ENCODE measurements at places on chromosomes 7 and 10. TPM values are rescaled to one million over a fixed set of nuclear protein-coding genes. Genes with fewer than 3 reads are reported as not detected.

- H3K27ac ChIP-seq: no peak overlapping the region
- no peaks in the 10 kb centered on the region for H3K27me3 ChIP-seq
- H3K4me3 ChIP-seq: no peak overlapping the region
- no peak for DNase-seq
Observed at GRCh38 chr10:29245476-29245875, 43.4 kb upstream of the LYZL1 start.

GRCh38 chr10:89214566-89215165, 7.5 kb upstream of the CH25H start:
- H3K27me3 ChIP-seq: peaks cover 19% of the 10 kb centered on the region
- no peak for DNase-seq
- no peak overlapping the region for H3K27ac ChIP-seq
- peaks cover 19% of the 10 kb centered on the region for H3K4me1 ChIP-seq

DNA sequence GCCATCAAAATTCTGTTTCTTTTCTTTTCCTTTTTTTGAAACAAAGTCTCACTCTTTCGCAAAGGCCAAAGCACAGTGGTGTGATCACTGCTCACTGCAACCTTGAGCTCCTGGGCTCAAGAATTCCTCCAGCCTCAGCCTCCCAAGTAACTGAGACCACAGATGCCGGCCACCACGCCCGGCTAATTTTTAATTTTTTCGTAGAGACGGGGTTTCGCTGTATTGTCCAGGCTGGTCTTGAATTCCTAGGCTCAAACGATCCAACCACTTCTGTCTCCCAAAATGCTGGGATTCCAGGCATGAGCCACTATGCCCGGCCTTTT, 25.7 kb upstream of the TRIM56 start:
- no peak for DNase-seq
- H3K4me3 ChIP-seq: peak overlapping the region; percentile 33
- H3K27ac ChIP-seq: peak overlapping the region; percentile 48
- no peaks in the 10 kb centered on the region for H3K36me3 ChIP-seq
- peaks cover 7% of the 10 kb centered on the region for H3K4me1 ChIP-seq
- H3K27me3 ChIP-seq: peaks cover 25% of the 10 kb centered on the region

DNA sequence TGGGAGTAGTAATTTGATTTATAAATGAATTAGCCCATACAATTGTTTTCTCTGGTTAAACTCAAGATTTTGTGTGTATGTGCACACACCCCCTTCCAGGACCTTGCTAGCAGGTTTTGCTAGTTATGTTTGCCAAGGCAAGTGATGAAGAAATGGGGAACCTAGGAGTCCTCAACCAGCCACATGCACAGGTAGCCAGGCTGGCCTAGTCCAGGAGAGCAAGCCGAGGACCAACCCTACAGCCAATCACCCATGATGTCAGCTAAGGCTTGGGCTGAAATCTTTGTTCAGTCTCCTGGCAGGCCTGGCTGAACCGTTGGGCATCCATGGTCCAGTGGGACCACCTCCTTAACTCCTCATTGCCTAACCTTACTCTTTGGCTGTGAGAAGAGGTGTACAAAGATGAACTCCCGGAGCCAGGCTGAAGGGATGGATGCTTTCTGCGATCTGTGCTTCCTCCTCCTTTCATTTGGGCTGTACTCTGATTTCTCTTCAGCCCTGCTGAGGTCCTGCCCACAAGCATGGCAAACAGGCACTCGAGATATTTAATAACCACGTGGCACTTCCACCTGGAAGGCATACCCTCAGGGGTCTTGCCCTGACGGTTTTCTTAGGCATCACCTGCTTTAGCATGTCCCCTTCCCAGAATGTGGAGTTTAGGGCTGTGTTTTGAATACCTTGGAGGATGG, 22.1 kb downstream of the HNRNPA2B1 start:
- no peaks in the 10 kb centered on the region for H3K27me3 ChIP-seq
- no peak overlapping the region for H3K4me3 ChIP-seq
- peak overlapping the region; percentile 34 for H3K27ac ChIP-seq
- H3K36me3 ChIP-seq: peaks cover 43% of the 10 kb centered on the region
- peaks cover 41% of the 10 kb centered on the region for H3K4me1 ChIP-seq

- no peak overlapping the region for H3K27ac ChIP-seq
- H3K27me3 ChIP-seq: no peaks in the 10 kb centered on the region
- no peak overlapping the region for H3K4me3 ChIP-seq
- no peaks in the 10 kb centered on the region for H3K4me1 ChIP-seq
Observed at GRCh38 chr10:119414081-119414611, 128.4 kb downstream of the RGS10 start.

DNA sequence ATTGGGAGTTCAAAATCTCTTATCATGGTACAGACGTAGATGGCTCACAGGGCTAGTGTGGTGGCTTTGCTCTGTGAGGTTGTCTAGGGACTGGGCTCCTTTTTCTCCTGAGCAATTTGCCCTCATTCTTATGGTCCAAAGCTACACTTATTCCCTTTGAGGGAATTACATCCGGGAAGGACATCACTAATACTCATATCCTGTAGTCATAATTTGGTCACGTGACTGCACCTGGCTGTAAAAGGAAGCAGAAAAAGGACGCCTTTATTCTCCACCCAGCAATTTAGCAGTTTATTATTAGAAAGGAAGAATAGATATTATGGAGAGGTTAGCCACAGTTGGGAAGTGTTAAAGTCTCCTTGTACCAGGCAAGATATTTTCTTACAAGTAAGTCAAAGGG, 28.1 kb downstream of the ARID5B start:
- no peak for DNase-seq
- no peak overlapping the region for H3K27ac ChIP-seq
- peaks cover 66% of the 10 kb centered on the region for H3K36me3 ChIP-seq
- no peak overlapping the region for H3K4me3 ChIP-seq

DNA sequence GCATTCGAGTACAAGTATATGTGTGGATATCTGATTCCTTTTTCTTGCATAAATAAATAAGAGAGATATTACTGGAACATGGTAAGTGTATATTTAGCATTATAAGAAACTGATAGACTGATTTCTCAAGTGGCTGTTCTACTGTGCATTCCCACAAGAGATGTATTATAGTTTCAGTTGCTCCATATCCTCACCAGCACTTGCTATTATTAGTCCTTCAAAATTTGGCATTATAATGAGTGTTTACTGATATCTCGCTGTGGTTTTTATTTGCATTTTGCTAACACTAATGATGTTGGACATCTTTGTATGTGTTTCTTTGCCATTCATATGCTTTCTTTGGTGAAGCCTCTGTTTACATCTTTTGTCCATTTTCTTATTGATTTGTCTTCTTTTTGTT, 4.4 kb upstream of the CLRN3 start:
- no peak overlapping the region for H3K4me3 ChIP-seq
- peaks cover 2% of the 10 kb centered on the region for H3K36me3 ChIP-seq
- H3K27ac ChIP-seq: no peak overlapping the region
- no peak for DNase-seq
- H3K27me3 ChIP-seq: peaks cover 17% of the 10 kb centered on the region

GRCh38 chr10:103278537-103278823, 1.5 kb downstream of the INA start:
- H3K4me3 ChIP-seq: peak overlapping the region; percentile 22
- H3K36me3 ChIP-seq: peaks cover 4% of the 10 kb centered on the region
- no peak for DNase-seq
- H3K27ac ChIP-seq: no peak overlapping the region
- peaks cover 52% of the 10 kb centered on the region for H3K27me3 ChIP-seq
- H3K4me1 ChIP-seq: peaks cover 8% of the 10 kb centered on the region

GRCh38 chr10:35294506-35294905, 41.8 kb upstream of the CCNY start:
- H3K27ac ChIP-seq: no peak overlapping the region
- H3K36me3 ChIP-seq: no peaks in the 10 kb centered on the region
- H3K4me3 ChIP-seq: no peak overlapping the region
- DNase-seq: no peak
- H3K4me1 ChIP-seq: no peaks in the 10 kb centered on the region

DNA sequence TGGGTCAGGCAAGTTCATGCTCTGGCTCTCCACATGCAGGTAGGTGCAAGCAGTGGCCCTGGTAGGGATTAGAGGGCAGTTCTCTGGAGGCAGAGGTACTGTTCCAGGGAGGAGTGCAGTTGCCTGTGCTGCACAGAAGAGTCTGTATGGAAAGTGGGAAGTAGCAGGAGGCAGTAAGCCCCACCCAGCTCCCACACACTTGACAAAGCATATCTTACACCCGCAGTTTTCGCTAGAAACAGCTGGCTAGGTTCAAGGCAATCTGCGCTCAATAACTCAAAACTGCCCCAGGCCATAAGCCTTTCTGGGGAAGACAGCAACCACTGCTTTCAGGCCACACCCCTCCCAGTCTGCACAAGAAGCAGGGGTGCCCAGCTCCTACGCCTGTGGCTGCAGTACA, 33.1 kb upstream of the ARMC3 start:
- H3K36me3 ChIP-seq: no peaks in the 10 kb centered on the region
- DNase-seq: no peak
- H3K27me3 ChIP-seq: no peaks in the 10 kb centered on the region
- no peaks in the 10 kb centered on the region for H3K4me1 ChIP-seq
- no peak overlapping the region for H3K27ac ChIP-seq

DNA sequence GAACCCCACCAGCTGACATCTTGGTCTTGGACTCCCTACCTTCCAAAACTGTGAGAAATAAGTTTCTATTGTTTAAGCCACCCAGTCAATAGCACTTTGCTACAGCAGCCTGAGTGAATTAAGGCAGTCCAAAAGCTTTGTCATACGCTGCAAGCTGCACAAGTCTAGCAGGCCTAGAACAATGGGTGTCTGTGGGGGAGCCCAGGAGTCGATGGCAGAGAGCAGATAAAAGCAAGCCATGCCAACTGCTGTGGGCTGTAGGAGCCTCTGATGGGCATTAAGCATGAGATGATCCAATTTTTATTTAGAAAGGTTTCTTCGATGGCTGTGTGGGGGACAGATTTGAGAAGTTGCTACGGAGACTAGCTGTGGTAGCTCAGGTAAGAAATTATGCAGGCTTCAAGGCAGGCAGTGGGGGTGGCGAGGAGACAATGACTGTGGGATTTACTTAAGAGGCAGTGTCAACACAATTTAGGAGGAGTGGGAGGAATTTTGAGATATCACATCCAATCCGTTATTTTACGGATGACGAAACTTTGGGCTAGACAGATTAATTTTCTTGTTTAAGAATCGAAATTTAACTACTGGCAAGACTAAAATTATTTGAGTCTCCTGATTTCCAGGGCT, 110.4 kb downstream of the NRCAM start:
- no peak for DNase-seq
- no peaks in the 10 kb centered on the region for H3K4me1 ChIP-seq
- no peak overlapping the region for H3K27ac ChIP-seq
- H3K4me3 ChIP-seq: no peak overlapping the region
- H3K36me3 ChIP-seq: no peaks in the 10 kb centered on the region

GRCh38 chr7:94190599-94191061, 186.5 kb upstream of the BET1 start:
- no peak for DNase-seq
- no peaks in the 10 kb centered on the region for H3K36me3 ChIP-seq
- H3K27ac ChIP-seq: no peak overlapping the region
- H3K27me3 ChIP-seq: no peaks in the 10 kb centered on the region
- no peak overlapping the region for H3K4me3 ChIP-seq
- H3K4me1 ChIP-seq: no peaks in the 10 kb centered on the region

- H3K27me3 ChIP-seq: peaks cover 3% of the 10 kb centered on the region
- H3K4me1 ChIP-seq: no peaks in the 10 kb centered on the region
- no peak for DNase-seq
- no peak overlapping the region for H3K27ac ChIP-seq
Observed at GRCh38 chr10:78155722-78156121, 122.1 kb downstream of the RPS24 start.

DNA sequence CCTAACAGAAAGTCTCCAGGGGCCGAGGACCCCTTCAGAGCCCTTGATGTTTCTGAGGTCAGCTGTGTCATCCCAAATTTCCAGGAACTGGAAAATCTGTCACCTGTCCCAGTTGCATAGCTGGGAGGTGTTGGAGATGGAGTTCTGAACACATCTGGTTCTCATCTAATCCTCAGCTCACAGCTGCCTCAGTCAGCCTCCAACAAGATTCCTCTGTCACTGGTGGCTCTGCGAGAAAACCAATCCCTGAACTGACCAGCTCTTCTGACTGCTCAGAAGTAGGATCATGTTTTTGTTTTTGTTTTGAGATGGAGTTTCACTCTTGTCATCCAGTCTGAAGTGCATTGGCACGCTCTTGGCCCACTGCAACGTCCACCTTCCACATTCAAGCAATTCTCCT, 37.6 kb upstream of the MYL10 start:
- DNase-seq: no peak
- peaks cover 2% of the 10 kb centered on the region for H3K27me3 ChIP-seq
- H3K4me3 ChIP-seq: no peak overlapping the region

DNA sequence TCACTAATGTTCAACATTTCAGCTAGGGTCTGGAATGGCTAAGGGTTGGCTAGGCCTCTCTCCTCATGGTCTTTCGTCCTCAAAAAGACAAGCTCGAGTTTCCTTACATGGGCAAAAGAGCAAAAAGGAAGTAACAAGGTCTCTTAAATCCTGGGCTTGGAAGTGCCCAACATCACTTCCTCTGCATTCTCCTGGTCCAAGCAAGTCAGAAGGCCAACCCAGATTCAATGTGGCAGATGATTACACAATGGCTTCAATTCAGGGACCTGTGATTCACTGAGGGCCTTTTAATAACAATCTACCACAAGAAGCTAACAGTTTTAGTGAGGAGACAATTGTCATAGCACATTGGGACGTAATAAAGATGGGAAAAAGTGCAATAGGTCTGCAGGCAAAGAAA, 4.4 kb upstream of the NUP205 start:
- peaks cover 4% of the 10 kb centered on the region for H3K27me3 ChIP-seq
- no peak overlapping the region for H3K27ac ChIP-seq
- no peak overlapping the region for H3K4me3 ChIP-seq
- H3K36me3 ChIP-seq: no peaks in the 10 kb centered on the region
- DNase-seq: no peak

- no peak overlapping the region for H3K27ac ChIP-seq
- peaks cover 11% of the 10 kb centered on the region for H3K4me1 ChIP-seq
- H3K27me3 ChIP-seq: no peaks in the 10 kb centered on the region
- H3K4me3 ChIP-seq: no peak overlapping the region
Observed at GRCh38 chr7:127897704-127898454, 133.4 kb downstream of the LRRC4 start.

DNA sequence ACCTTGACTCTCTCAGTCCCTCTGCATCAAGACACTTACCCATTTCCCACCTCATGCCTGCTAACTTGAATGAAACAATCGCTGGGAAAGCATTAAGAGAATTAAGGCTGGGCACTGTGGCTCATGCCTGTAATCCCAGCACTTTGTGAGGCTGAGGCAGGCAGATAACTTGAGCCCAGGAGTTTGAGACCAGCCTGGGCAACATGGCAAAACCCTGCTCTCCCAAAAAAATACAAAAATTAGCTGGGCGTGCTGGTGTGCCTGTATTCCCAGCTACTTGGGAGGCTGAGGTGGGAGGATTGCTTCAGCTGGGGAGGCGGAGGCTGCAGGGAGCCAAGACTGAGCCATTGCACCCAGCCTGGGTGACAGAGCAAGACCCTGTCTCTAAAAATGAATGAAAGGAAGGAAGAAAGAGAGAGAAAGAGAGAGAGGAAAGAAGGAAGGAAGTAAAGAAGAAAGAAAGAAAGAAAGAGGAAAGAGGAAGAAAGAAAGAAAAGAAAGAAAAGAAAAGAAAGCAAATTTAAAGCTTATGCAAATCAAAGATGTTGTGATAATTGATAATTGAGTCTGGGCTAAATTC, 646 bp downstream of the SERPINE1 start:
- peak overlapping the region; percentile 62 for H3K4me3 ChIP-seq
- H3K36me3 ChIP-seq: peaks cover 2% of the 10 kb centered on the region
- H3K27ac ChIP-seq: no peak overlapping the region
- peaks cover 50% of the 10 kb centered on the region for H3K27me3 ChIP-seq

Gene KLF14
- not detected for total RNA-seq

Gene CAMK2B
- 0.47 TPM for total RNA-seq

Gene TRPV5
- not detected for total RNA-seq

Gene BEND7
- not detected for total RNA-seq

Gene GPR146
- 2.2 TPM for total RNA-seq

Gene PRKCQ
- total RNA-seq: 45.9 TPM

Gene GDF2
- not detected for total RNA-seq

Gene ZNF716
- total RNA-seq: not detected

Gene UCMA
- not detected for total RNA-seq

Gene SPACDR
- 2.9 TPM for total RNA-seq
